Stimulated activated CD8-positive, alpha-beta memory T cell treated with anti-CD3 and anti-CD28 coated beads, Interleukin-12 subunit alpha, Interleukin-12 subunit beta, amount 100 ng/mL, for 4 hours (primary cell): ENCODE measurements at places on chromosomes 5 and 9.

GRCh38 chr5:109743770-109744212, 54.1 kb downstream of the MAN2A1 start:
- no peak for DNase-seq

- DNase-seq: no peak
Measured at GRCh38 chr5:14821100-14821845, 50.3 kb downstream of the ANKH start.

DNA sequence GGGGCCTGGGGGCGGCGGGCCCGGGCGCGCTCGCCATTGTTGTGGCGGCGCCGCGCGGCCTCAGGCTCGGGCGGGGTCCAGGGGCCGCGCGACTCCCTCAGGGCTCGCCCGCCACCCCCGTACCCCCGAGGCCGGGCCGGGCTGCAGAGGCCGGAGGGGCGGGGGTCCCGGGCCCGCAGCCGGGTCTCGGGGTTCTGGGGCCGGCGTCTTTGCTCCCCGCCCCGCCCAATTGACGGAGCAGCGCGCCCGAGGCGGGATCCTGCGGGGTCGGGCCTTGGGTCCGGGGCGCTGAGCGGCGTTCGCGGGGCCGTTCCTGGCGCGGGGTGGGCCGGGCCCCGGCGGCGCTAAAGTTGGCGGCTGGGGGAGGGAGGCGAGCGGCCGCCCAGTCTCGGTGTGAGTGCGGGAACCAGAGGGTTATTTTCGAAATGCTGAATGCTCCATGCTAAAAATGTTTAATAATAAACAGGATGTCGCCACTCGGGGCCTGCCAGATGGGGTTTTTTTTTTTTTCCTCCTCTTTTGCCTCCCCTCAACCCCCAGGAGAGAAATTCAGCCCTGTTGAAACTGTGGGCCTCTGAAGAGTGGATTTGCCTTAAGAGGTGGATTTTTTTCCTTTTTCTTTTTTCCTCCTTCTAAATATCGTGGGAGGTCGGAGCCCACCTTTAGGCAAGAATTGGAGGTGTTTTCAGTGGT, 724 bp downstream of the PRRC2B start:
- DNase-seq: peak; percentile 28

GRCh38 chr5:117302949-117303348, 728.3 kb upstream of the SEMA6A start:
- DNase-seq: no peak

DNA sequence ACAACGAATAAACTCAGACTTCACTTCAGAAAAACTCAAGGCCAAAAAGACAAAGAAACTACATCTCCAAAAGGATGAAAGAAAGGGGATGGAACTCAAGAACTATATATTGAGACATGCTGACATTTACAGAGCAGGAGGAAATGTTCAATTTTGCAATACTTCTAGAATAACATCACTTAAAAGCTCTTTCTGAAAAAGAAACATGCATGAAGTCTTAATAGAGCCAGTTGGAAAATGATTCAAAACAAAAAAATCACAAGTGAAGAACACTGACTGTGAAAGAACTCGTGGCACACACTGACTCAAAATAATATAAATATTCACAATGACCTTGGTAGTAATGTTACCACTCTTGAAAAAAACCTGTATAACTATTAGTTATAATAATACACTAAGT, 267.8 kb upstream of the NREP start:
- no peak for DNase-seq
